ENCODE measurements at places on chromosomes 1 and 21.

GRCh38 chr1:236514703-236515442 lies 8.9 kb upstream of the LGALS8 start:
- no peak for DNase-seq

DNA sequence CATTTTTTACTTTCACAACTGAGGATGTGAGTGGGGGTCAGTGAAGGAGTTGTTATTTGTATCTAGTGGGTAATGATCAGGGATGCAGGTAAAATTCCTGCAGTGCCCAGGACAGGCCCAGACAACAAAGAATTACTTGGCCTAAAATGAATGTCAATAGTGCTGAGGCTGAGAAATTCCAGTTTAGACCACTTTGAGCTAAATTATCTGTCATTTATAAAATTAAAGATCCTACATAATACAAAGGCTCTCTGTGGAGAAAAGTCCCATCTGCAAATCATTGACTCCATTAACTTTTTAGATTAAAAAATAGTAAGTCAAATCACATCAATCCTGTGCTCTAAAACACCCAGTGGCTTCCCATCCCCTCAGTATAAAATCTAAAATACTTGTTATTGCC lies 130.7 kb upstream of the COL11A1 start:
- DNase-seq, result no peak

DNA sequence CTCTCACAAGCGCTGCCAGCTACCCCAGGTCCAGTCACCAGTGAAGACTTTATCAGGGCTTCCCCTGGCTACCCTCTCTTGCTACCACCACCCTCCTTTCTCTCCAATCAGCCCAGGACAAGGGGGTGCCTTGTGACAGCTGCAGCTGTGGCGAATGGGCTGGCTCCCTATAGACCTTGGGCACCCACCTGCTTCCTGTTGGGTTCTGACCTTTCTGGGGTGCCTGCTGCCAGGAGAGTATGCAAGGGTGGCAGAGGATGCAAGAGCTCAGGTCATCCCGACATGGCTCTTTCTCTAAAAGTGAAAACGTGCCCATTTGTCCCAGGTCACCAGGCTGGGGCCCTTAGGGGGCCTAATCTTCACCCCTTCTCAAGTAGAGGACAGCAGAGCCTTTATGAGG lies 6.6 kb downstream of the KLHDC8A start:
- DNase-seq, result no peak

- DNase-seq, result no peak
These were observed 23.6 kb downstream of the VAMP4 start for GRCh38 chr1:171718216-171718615.

DNA sequence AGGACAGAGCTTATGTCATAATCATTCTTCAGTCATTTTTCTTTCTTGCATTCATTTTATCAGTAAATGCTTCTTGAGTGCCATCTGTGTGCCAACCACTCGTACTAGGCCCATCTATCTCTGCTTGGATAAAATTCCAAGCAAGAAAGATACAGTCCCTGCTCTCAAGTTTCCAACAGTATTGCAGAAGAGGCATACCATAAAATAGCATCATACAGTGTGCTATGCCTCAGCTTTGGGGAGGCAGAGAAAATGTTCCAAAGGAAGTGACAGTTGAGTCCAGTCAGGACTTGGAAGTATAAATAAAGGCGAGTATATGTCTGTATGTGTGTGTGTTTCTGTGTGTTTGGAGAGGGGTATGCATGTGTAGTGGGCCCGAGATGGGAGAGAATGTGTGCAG lies 113.4 kb upstream of the HOOK1 start:
- no peak for DNase-seq

GRCh38 chr1:221337106-221337505 lies 404.8 kb downstream of the DUSP10 start:
- no peak for DNase-seq

GRCh38 chr21:46081862-46082712 lies 15.8 kb upstream of the COL6A2 start:
- no peak for DNase-seq

- no peak for DNase-seq
These were observed 628.7 kb downstream of the PTPRU start for GRCh38 chr1:29865051-29865450.

DNA sequence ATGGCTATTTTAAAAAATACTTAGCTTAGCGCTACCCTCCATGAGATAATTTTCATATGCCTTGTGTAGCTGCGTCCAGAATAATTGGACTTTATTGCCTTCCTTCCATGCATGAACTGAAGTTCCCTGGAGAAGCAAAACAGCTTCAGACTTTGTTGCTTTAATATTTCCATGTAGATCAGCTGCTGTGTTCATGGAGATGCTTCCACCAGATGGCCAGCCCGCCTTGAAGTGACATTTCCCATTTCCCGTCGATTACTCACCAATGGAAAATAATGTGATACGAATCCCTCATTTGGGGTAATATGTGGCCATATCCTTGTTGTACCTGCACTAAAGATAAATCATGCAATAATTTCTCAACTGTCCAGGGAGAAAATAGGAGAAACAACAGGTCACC lies 47.4 kb upstream of the CLDN14 start:
- no peak for DNase-seq

DNA sequence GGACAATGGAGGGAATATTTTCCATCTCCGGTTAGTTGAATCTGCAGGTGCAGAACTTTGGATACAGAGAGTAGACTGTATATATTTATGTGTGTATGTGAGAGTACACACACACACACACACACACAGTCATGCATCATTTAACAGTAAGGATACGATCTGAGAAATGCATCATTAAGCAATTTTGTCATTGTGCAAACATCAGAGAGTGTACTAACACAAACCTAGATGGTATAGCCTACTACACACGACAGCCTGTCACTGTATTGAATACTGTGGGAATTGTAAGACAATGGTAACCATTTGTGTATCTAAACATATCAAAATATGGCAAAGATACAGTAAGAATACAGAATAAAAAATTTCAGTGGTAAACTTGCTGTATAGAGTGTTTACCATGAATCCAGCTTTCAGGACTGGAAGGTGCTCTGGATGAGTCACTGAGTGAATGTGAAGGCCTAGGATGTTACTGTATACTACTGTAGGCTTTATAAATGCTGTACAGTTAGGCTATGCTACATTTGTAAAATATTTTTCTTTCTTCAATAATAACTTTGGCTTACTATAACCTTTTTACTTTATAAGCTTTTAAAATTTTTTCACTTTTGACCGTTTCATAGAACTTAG lies 138.5 kb downstream of the ZZZ3 start:
- no peak for DNase-seq

- DNase-seq, result no peak
These were observed 210.9 kb downstream of the DSCAM start for GRCh38 chr21:40636026-40636425.

GRCh38 chr1:87061742-87062156 lies 147.3 kb downstream of the HS2ST1 start:
- no peak for DNase-seq

- DNase-seq, result no peak
These were observed 287.5 kb downstream of the SMYD3 start for GRCh38 chr1:246219508-246220030.

GRCh38 chr1:166915941-166916340 lies 39.9 kb upstream of the TADA1 start:
- DNase-seq, result no peak

DNA sequence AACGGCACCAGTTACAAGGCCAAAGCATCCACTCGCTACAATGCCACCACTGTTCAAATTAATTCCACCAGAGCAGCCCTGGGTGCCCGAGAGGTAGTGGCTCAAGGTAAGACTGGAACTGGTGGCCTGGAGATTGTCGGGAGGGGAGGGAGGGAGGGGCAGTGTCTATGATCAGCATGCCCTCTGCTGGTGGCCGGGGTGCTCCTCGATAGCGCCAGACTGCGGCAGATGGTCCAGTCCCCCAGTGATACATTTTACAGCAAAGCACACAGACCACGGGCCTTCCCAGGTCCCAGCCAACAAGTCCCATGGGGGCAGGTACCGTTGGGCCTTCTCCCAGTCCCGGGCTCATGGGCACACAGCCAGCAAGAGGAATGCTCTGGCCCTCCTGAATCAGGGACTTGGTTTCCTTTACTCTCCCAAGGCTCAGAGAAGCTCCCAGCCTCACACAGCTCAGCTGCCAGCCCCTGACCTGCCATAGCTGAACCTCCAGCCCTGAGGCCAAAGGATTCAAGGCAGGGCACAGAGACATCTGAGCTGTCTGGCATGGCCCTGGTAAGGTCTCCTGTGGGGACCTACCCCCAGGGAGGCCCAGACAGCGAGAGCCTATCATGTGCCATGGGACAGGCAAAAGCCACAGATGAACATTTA lies 15.3 kb downstream of the ACOT7 start:
- DNase-seq, result no peak

GRCh38 chr1:221823561-221823960 lies 81.7 kb upstream of the DUSP10 start:
- no peak for DNase-seq

GRCh38 chr21:41747943-41748738 lies 18.7 kb downstream of the RIPK4 start:
- DNase-seq, result no peak

- no peak for DNase-seq
These were observed 23.0 kb downstream of the SLAMF1 start for GRCh38 chr1:160623862-160624261.

DNA sequence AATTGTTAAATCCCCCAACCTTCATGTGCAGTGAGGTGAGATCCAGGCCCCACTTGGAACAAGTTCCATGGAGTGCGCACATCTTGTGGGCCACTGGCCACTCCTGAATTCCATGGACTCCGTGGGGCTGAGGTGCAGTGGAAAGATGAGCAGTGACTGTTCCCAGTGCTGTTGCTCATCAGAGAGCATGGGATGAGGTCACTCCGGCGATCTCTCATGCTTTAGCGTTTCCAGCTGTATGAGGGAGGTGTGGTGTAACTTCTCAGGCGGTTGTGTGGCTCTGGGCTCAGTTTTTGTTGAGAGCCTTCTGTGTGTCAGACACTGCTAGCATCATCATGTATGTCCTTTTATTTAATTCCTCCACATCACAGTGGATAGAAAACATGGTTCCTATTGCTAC lies 96.2 kb downstream of the GALNT2 start:
- no peak for DNase-seq

DNA sequence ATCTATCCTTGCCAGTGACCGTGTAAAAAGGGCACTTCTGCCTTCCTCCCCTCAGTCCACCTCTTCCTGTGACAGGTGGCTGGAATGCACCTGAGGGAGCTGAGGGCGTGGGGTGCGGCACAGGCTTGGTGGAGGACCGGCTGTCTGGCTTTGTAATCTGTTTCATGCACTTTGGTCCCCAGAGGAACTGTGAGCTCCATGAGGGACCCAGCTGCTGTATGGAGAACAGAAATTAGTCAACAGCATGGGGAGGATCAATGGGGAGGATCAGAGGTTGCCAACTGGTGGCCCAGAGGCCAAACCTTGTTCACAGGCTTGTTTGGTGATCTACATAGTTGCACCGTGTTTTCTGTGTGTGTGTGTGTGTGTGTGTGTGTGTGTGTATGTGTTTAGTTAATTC lies 19.0 kb upstream of the LUZP1 start:
- no peak for DNase-seq

DNA sequence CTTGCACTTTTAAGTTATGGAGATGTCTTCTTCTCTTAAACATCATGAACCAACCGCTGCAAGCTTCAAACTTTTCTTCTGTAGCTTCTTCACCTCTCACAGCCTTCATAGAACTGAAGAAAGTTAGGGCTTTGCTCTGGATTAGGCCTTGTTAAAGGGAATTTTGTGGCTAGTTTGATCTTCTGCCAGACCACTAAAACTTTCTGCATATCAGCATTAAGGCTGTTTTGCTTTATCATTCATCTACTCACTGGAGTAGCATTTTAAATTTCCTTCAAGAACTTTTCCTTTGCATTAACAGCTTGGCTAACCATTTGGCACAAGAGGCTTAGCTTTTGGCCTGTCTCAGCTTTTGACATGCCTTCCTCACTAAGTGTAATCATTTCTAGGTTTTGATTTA lies 43.0 kb upstream of the RGL1 start:
- no peak for DNase-seq

GRCh38 chr1:41486371-41487125 lies 2.1 kb upstream of the EDN2 start:
- DNase-seq, result no peak

DNA sequence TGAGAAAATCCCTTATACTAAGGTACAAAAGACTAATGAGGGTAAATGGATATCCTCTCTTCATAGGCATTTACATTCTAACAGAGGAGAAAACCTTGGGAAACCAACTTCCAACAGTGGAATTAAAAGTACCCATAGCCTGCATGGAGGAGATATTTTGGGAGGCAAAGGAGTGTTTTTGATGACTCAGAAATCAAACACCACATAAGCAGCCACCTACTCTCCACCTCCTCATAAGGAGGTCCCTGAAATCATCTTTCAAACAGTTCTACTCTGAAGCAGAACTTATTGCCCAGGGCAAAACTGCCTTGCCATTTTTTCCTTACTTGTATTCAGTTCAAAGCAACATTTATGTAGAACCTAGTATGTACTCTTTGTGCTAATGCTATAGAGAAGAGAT lies 211.3 kb downstream of the KCNH1 start:
- no peak for DNase-seq

DNA sequence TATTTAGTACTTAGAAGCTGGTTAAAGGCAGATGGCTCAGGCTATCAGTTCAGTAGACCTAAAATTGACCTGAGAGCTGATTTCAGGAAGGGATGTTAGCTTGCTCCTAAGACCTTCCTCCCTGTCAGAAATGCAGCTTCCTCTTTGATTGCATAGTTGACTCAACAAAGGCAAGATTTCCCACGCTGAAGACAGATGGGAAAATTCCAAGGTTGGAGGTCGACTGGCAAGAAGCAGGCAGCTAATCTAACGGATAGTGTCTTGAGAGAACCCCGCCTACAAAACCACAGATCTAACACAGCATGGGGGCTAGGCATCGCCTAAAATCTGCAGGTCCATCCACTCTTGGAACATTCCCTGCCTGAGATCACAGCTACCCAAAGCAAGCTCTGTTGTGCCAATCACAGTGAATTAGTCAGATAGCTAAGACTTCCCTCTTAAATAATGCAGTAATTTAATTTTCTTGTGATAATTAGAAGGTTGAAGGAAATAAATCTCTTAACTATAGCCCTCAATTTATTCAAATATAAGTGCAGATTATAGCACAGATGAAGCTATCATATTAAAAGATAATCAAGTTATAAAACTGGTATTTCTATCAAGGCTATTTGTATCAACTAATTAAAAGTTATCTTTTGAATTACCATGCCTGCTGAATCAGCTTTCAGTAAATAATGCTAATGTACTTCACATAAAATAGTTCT lies 357.8 kb upstream of the SGIP1 start:
- no peak for DNase-seq
